Eye (tissue), 1 donor: ENCODE measurements at places on chromosomes 13 and 19.

DNA sequence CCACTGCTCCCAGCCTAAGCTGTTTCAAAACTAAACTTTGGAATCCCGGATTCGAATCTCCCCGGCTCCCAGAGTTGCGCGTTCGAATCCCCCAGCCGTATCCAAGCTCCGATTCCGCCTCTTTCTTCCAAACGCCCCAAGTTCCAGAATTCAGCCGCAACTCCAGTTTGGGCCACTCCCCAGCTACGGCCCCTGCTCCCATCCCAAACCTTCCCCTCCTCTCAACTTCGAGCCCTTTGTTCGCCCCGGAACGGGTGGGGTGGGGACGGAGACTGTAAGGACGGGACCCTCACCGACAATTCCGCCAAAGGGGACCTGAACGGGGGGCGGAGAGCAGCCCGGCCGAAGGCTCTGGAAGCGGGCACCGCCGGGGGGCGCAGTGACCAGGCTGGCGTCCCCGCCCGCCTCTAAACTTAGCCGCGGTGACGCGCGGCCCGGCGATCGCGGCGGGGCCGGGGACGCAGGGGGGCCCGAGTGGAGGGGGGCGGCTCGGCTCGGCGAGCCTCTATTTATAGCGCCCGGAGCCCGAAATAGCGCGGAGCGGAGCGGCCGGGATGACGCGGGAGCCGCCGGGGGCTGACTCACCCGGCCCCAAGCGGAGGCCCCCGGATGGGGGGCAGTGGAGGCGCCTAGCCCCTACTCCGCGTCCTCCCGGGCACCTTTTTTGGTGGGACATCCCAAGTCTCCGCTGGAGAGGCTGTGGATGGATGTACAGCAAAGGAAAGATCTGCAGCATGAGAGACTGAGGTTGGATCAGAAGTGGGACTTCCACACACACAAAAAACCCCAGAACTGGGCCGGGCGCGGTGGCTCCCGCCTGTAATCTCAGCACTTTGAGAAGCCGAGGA, 4.9 kb upstream of the ERCC1 start:
- peak; percentile 60 for DNase-seq

DNA sequence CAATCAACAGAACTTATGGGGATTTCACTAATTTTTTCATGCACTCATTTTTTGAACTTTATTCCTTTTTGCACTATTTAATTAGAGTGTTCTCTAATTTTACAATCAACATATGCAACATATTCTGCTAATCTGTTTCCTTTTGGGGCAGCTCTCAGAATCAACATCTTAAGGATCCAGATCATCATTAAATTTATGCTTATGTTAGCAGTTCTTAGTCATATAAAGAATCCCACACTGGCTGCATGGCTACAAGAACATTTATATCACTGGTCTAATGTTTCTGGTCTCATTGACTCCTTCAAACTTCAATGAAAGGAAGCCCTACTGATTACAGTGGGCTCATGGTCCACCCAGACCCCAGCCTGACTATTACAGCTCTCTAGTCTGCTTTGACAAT, 245.2 kb downstream of the RBM26 start:
- no peak for DNase-seq

DNA sequence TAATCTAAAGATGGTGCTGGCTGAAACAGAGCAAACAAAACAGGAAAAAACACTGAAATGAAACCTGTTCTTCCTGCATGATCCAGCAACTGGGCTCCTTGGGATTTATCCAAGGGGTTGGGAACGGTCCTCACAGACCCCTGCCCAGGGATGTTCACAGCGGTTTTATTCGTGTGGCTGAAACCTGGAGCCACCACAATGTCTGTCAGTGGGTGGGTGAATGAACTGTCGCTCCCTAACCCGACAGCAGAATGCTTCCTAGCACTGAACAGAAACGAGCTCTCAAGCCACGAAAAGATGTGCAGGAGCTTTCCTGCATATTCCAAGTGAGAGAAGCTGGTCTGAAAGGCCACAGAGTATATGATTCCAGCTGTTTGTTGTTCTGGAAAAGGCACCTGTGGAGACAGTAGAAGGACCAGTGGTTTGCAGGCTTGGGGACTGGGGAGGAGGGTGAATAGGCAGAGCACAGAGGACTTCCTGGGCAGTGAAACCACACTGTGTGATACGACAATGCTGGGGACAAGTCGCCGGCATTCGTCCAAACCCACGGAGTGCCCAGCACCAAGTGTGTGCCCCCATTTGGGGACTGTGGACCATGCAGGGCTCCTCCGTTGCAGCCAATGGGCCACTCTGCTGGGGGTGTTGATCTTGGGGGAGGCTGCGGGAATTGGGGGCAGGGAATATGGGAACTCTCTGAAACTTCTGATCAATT, 73.9 kb downstream of the TEX29 start:
- no peak for DNase-seq

DNA sequence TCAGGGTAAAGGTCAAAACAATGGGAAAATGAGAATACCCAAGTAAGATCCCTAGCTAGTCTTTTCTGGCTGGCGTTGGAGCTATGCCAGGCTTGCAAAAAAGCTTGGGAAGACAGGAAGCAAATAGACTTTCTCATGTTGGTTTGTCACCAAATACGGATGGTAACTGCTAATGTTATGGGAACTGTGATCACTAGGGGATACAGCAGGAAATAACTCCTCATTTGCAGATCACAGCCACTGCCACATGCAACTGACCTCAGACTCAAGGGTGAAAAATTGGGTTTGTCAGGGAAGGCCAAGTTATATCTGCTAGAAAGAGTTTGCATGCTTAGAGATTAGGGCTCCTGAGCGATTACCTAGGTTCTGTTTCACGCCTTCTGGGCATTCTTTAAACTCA, 162.9 kb downstream of the NHLRC3 start:
- DNase-seq = no peak

DNA sequence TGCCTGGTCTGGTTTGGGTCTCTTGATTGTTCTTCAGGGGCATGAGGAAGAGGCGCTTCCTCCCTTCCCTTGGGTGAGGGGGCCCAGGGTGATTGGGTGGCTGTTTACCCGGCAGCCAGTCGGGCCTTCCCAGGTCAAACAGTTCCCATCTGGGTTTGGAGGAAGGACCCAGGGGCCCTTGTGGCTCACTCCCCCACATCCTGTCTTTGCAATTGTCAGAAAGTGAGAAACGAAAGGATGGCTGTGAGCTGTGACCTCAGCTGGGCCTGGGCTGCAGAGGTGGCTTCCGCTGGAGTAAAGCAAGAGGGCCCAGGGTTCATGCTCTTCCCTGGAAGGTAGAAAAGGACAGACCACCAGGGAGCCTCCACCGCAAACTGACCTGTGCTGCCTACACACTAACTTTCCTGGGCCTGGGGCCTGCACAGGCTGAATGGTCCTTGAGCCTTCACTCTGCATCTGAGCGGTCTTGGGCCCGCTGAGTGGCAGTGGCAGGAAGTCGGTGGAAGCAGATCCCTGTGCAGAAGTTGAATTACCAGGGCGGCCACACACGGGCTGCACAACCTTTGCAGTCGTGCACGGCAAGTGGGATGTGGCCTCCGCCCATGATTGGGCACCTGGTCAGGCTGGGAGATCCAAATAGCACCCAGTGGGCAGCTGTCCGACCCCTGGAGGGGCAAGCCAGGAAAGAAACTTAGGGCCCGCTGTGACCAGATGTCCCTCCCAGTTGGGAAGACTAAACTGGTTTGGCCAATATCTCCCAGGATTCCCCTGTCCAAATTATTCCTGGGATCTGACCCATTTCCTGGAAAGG, 5.3 kb upstream of the CD79A start:
- DNase-seq = no peak

GRCh38 chr19:8054169-8054568, 1.6 kb downstream of the CCL25 start:
- no peak for DNase-seq

- DNase-seq = peak; percentile 98
Observed at GRCh38 chr19:46296722-46297461, at the start of gene HIF3A. Gene HIF3A (plus strand): TSS chr19:46297042. CDS start chr19:46297077, 35 bp downstream.
